Posterior cingulate gyrus (tissue), 11 donors: ENCODE measurements at places on chromosomes 11 and 22.
A peak's percentile ranks its signal among the peaks of the same experiment; 100 is the strongest.

DNA sequence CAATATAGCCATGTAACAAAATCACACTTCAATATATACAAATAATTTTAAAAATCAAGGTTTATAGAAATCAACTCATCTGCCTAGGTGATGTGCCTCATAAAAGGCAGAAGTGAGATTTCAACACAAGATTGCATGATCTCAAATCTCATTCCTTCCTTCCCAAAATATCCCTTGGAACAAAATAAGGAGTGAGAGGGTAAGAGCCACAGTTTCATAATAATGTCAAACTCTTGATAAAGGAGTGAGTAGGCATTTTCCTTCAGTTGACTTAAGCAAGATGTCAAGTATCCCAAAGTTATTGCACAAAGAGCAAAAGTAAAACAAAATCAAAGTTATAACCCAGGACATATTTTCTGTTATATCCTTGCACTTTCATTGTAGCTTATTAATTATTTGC lies 81.3 kb downstream of the C22orf31 start:
- DNase-seq, result no peak

- peak; percentile 95 for DNase-seq
These were observed 96.5 kb downstream of the NXPE2 start for GRCh38 chr11:114774599-114775361.

GRCh38 chr11:957212-957920 lies 31.7 kb downstream of the AP2A2 start:
- no peak for DNase-seq

DNA sequence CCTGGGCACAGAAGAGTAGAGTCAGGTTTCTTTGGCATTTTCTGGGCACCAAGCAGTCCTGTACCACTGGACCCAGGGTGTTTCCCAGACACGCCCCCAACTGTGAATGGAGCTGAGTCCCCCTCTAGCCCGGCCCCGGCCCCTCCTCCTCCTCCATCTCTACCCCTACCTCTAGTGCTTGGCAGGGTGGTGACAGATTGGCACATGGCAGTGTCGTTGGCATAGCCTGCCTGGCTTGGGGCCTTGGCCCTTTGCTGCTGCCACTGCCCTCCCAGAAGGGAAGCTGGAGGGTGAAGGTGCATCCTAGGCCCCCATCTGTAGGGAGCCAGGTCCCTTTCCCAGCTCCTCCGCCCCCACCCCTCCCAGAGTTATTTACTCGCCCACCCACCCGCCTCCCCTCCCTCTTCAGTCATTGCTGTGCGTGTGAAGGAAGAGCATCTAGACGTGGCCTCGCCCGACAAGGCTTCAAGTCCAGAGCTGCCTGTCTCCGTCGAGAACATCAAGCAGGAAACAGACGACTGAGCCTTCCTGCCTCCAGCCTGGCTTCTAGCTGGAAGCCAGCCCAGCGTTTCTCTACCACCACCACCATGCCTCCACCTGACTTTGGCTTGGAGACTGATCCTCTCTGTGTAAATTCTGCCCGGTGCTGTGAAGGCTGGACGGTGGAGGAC lies 10.9 kb downstream of the CHADL start:
- no peak for DNase-seq

GRCh38 chr11:73273222-73273895 lies 1.2 kb downstream of the P2RY6 start:
- DNase-seq, result no peak

DNA sequence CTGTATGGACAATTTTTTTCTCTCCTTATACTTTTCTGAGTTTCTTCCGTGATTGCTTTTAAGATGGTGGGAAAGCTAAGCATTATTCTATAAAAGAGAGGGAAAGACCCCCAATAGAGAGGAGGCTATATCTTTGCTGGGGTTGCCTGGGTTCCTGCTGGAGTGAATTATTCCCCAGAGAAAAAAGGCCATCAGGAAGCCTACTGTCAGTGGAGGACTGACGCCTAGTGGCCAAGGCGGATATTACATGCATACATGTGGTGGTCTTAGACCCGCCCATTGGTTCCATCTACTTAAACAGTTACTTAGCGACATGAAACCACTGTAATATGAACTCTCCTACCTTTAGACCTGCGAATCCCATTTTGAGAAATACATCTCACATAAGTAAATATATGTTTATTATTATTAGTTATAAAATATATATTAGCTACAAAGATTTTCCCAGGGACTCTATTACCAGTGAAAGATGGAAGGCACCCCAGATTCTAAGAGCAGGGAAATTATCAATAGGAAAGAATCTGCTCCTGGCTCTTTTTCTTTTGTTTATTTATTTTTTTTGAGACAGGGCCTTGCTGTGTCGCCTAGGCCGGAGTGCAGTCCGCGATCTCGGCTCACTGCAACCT lies 15.7 kb upstream of the PGA3 start:
- peak; percentile 79 for DNase-seq

- no peak for DNase-seq
These were observed 34.9 kb upstream of the CD82 start for GRCh38 chr11:44530413-44531115.

DNA sequence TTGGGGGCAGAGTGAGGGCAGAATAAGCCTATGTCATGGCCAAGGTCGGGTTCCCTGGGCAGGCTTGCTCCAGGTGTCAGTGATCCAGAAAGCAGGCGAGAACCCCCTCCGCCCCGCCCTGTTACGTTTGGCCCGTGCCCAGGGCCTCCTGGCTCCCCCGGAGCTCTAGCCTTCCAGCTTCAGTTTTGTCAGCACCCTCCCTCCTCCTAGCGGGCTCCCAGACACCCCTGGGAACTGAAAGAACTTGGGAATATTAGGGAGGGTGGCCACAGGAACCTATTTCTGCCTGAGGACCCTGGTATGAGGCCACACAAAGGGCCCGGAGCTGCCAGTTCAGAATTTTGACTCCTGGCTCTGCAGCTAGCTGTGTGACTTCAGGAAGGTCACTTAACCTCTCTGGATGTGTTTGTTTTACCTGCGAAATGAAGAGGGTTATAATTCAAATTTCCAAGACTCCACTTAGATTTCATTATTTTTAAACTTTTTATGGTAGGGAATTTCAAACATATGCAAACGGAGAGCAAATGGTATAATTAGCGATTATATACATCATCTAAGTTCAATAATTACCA lies 1.2 kb downstream of the TUBA8 start:
- DNase-seq, result no peak

- DNase-seq, result no peak
These were observed 36.9 kb downstream of the NXPE1 start for GRCh38 chr11:114522818-114523217.

DNA sequence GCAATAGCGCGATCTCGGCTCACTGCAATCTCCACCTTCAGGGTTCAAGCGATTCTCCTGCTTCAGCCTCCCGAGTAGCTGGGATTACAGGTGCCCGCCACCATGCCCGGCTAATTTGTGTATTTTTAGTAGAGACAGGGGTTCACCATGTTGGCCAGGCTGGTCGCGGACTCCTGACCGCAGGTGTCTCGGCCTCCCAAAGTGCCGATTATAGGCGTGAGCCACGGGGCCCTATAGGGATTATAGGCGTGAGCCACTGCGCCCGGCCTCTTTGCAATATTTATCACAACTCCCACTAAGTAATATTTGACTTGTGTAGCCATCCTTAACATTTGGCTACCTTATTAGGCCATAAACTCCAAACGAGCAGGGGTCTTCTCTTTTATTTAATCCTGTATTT lies 879 bp upstream of the CUL5 start:
- DNase-seq, result no peak

GRCh38 chr11:68924073-68924925 lies 20.6 kb downstream of the IGHMBP2 start:
- peak; percentile 32 for DNase-seq

DNA sequence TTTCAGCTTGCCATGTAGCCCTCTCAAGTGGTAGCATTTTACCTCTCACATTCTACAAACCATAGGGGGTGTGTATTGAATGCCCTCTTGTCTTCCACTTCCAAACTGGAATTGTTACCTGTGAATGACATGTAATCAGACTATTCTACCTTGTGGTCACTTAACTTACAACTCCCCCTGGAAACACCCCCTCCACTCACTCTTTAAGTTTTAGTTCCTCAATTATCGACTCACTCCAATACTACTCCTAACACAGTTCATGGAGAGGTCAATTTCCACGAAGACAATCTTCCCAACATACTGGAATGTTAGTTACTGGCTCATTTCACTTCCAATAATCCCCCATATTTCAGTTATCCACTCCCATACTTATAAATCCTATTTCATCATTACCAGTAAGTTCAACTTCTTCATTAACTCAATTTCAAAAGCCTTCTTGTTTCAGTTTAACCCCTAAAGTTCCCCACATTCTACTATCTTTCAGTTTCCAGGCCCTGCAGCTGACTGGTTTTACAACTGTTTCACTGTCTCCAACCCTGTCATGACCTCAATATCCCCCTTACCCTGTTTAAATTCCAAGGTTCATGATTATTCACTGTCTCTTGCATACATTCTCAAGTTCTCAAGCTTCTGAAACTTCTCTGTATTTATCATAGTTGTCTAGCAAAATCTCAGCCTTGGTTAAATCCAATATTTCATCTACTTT lies 92.5 kb downstream of the C11orf87 start:
- DNase-seq, result no peak

- no peak for DNase-seq
These were observed 33.5 kb downstream of the NFRKB start for GRCh38 chr11:129861702-129862522.

DNA sequence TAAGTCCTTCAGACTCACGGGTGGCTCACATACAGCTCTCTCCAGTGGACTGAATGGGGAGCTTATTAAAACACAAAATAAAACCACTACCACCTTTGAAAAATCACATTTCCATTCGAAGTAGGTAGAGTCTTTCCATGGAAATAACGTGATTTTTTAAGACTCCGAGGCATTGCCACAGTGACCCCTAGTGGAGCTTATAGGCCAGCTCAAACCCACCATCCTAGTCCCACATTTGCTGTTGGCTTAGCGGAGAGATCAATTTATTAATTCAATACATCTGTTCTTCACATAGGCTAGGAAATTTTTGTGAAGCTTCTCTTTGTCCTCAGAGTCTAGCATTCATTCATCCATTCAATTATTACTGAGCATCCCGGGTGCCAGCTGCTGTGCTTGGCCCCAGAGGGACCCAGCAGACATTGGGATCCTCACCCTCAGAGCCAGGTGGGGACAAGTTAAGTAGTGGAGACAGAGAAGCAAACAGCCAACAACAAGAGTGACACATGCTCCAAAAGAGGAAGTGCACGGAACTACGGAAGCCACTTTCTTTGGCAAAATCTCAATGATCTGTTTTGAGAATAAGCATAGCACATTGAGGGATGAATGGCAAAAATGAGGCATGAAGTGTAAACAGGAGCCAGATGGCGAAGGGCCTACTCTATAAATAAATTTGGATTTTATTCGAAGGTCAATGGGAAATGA lies 10.2 kb upstream of the P4HA3 start:
- DNase-seq, result no peak

DNA sequence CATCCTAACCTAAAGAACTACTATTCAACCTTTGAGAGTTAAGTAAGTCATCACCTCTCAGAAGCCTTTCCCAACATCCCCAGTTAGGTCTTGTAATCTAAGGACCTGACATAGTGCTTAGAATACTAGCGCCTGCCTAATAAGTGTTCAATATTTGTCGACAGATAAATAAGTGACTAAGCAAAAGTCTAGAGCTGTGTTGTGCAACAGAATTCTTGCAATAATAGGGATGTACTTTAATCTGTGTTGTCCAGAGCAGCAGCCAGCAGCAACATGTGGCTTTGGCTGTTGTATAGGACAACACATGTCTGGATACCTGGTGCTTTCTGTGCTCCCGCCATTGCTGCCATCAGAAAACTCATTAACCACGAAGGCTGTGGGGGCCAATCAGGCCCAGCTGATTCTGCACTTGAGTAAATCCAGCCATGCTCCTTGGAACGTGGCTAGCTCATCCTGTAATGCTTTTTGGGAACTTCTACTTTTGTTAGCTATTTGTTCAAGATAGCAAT lies 66.8 kb upstream of the NTM start:
- DNase-seq, result no peak

GRCh38 chr11:35554491-35555437 lies 29.3 kb upstream of the PAMR1 start:
- no peak for DNase-seq

DNA sequence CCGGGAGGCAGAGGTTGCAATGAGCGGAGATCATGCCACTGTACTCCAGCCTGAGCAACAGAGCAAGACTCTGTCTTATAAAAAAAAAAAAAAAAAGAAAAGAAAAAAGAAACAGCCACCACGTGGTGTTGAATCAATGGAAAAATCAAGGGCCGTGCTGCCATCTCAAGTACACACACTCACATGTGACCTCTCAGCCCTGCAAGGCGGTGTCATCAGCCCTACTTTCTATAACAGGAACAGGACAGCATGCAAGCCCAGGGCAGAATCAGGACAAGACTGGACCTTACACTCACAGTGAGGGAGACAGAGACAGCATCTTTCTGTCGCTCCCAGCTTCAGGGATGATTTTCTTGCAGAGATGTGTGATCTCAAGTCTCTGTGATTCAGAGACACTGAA lies 179.6 kb downstream of the MPPED1 start:
- no peak for DNase-seq

GRCh38 chr22:35743326-35743860 lies 25.7 kb downstream of the APOL5 start:
- no peak for DNase-seq

GRCh38 chr11:45926001-45926401 lies 3.5 kb downstream of the LARGE2 start:
- DNase-seq, result no peak

DNA sequence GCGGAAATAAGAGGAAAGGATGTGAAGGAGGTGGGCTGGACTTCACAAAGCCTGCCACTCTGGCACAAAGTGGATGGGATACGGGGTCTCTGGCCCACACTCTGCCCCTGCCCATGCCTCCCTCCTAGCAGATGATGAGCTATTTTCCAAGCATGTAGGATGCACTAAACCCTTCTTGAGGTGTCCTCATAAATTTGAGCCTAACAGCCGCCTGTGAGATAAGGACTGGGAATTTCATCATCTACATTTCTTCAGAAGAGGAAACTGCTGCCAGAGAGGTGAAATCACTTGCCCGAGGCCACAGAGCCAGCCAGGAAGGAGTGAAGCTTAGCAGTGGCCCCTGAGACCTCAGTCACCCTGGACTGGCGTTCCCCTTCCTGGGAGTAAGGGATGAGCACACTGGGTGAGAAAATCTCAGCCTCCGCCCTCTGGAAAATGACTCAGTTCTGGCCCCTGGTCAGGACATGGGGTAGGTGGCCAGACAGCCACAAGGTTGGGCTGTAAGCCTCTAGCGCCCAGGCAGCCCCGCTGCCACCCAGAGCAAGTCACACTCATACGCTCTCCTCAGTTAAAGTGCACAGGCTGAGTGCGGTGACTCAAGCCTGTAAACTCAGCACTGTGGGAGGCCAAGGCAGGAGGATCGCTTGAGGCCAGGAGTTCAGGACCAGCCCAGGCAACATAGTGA lies 27.9 kb downstream of the MB start:
- DNase-seq, result no peak
